Adipocyte (in vitro differentiated cells): ENCODE measurements at places on chromosomes 7 and 10.

DNA sequence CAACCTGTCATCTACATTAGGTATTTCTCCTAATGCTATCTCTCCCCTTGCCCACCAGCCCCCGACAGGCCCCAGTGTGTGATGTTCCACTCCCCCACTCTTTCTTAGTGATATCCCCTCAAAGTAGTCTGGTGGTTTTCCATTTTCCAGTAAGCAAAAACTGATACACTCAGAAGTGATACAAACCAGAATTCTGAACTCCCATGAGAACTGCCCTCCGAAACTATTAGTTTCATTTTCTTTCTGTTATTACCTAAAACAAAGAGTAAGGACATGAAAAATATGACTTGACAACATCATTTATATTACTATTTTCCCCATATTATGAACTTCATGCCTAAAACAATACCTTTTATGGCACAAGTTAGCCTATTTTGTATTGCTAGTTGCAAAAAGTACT lies 175.0 kb downstream of the OTUD1 start:
- no peak for DNase-seq

GRCh38 chr7:135428879-135429278 lies 81.0 kb downstream of the CNOT4 start:
- DNase-seq, result no peak

DNA sequence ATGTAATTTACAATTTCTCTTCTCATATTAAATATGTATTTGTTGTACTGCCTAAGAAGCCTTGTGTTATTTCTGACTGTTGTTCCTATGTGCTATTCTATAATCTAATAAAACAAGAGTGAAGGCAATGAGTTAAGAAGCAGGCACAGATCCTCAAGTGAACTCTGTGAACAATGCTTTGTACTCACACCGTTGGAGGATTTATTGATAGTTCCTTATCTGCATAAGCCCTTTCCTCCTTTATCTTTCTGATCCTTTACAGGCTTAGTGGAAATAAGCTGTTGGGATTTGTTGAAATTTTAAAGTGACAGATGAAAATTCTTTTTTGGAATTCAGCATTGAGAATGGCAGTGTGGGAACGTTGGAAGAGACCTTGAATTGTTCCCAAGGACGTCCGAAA lies 329.6 kb upstream of the NPVF start:
- no peak for DNase-seq

GRCh38 chr7:91276909-91277308 lies 12.7 kb downstream of the FZD1 start:
- DNase-seq, result no peak

GRCh38 chr10:19421674-19422073 lies 373.1 kb downstream of the MALRD1 start:
- DNase-seq, result no peak
